ENCODE measurements at places on chromosomes 6 and 20. TPM values are rescaled to one million over a fixed set of nuclear protein-coding genes. Genes with fewer than 3 reads are reported as not detected.
A peak's percentile ranks its signal among the peaks of the same experiment; 100 is the strongest.

Gene IL20RA
- 0.99 TPM for total RNA-seq

- H3K4me3 ChIP-seq, result no peak overlapping the region
- no peaks in the 10 kb centered on the region for H3K4me1 ChIP-seq
- H3K27me3 ChIP-seq, result no peaks in the 10 kb centered on the region
- no peak for DNase-seq
Measured at GRCh38 chr6:42197555-42198362, 3.0 kb upstream of the GUCA1B start.

Gene MMP24
- total RNA-seq, result 8.7 TPM

DNA sequence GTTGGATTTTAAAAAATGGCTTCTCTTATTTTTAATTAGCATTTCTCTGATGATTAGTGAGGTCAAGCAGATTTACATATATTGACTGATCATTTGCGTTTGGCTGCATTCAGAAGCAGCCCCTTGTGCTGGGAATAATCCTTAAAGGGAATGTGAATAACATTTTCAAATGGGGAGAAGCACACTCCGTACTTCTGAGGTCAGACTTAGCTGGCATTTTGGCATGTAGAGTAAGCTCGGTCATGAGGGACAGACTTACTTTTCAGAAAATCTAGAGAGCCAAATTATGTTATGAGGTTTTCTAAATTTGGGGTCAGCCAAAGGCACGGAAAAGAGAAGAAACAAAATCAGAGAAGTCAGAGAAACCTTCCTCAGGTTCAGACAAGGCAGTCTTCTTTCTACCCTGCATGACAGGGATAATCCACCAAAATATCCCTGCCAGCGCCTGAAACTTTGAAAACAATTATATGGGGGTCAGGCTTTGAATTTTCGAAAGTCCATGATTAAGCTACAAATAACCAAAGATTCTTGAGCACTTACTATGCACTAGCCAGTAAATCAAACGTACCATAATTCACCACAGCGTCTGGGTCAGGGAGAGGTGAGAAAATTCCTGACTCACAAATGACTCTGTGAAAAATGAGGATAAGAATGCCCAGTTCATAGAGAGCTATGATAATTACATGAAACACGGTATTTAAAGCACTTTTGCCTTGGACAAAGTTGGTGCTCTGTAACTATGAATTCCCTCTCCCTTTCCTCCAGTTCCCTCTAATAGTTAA lies 44.9 kb downstream of the ADAT2 start:
- no peak overlapping the region for H3K4me3 ChIP-seq
- H3K27ac ChIP-seq, result no peak overlapping the region
- DNase-seq, result peak; percentile 46
- H3K27me3 ChIP-seq, result no peaks in the 10 kb centered on the region
- H3K4me1 ChIP-seq, result no peaks in the 10 kb centered on the region

- H3K4me1 ChIP-seq, result peaks cover 6% of the 10 kb centered on the region
- H3K27me3 ChIP-seq, result no peaks in the 10 kb centered on the region
- no peak overlapping the region for H3K4me3 ChIP-seq
- peak; percentile 68 for DNase-seq
- H3K27ac ChIP-seq, result no peak overlapping the region
- H3K36me3 ChIP-seq, result no peaks in the 10 kb centered on the region
Measured at GRCh38 chr6:82251942-82252341, 4.4 kb upstream of the IBTK start.

Gene OR2W1
- not detected for total RNA-seq

Gene HLA-DQA2
- total RNA-seq, result not detected

Data from cardiac muscle cell (in vitro differentiated cells and primary cell).